Eye (tissue), 1 donor: ENCODE measurements at places on chromosomes 12 and 14.

DNA sequence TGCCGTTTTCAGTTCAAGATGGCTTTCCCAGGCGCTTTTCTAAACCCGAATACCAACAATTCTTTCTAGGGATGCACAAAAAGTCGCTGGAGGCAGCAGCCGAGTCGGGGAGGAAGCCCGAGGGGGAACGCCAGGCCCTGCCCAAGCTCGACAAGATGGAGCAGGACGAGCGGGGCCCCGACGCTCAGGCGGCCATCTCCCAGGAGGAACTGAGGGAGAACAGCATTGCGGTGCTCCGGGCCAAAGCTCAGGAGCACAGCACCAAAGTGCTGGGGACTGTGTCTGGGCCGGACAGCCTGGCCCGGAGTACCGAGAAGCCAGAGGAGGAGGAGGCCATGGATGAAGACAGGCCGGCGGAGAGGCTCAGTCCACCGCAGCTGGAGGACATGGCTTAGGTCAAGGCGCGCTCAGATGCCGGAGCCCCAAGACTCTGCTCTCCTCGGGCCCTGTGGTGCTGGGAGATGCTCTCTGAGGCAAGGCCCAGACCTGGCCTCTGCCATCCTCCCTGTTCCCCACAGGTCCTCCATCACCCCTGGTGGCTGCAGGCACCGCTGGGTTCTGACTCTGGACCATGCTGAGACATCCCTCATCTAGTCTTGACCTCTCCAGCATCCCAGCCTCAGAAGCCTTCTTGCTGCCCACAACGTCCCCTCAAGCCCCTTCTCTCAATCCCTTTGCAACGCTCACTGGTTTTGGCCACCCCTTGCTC is 21.4 kb downstream of the VSX2 start:
- DNase-seq = no peak

- DNase-seq = no peak
Observed at GRCh38 chr12:111064982-111065381, 144.6 kb upstream of the MYL2 start.

DNA sequence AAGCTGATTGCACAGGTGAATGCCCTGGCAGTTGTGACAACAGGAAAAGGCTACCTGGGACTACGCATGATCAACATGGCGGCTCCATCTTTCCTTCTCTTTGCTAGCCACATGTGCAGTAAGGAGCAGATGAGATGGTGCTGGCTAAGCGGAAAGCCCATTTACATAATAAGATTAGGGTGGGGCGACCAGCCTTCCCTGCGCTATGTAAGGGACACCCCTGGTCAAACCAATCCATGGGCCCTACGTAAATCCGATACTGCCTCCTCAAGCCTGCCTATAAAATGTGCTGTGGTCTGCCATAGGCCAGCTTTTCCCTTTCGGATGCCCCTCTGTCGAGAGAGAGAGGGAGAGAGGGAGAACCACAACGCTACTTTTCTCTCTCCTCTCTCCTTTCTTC is 31.0 kb upstream of the BTG1 start:
- no peak for DNase-seq

GRCh38 chr12:31682136-31682962 is 22.9 kb downstream of the ETFBKMT start:
- DNase-seq = peak; percentile 71

DNA sequence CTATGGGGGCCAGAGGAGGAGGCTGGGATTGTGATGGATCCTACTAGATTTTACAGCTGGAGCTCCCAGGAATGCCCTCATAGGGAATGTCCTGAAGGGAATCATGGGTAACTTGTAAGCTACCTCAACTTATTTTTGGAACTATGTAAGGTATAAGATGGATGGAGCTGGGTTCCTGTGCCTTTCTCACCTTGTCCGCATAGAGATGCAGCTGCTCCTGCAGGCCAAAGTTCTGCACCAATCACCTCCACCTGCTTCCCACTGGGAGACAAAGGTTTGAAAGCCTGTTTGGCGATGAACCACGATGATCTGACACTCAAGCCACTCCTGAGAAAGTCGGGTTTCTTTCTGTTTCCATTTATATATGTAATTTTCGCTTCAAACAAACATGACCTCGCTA is 648 bp upstream of the AKAP5 start:
- no peak for DNase-seq

- no peak for DNase-seq
Observed at GRCh38 chr12:31408763-31409162, 82.8 kb upstream of the SINHCAF start.

- no peak for DNase-seq
Observed at GRCh38 chr12:80847575-80847974, 90.2 kb downstream of the LIN7A start.
